ENCODE measurements at places on chromosomes 5 and 9.

- DNase-seq, result no peak
These were observed 3.9 kb downstream of the SETX start for GRCh38 chr9:132350861-132351315.

DNA sequence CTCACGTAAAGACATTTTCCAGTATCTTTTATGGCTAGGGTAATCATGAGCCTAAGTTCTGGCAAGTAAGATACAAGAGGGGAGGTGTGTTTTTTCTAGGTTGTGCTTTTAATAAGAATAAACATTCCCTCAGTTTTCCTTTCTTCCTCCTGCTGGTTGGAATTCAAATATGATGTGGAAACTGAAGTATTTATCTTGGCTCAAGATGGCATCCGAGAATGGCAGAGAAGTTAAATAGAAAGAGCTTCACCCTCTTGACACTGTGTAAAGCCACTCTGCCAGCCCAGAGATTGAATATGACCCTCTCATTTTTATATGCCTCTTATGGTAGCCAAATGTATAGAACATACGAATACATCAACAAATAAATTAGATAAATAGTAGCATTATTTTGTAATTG lies 438.4 kb downstream of the ISL1 start:
- no peak for DNase-seq

GRCh38 chr9:89182369-89182768 lies 3.8 kb upstream of the SHC3 start:
- no peak for DNase-seq

- DNase-seq, result no peak
These were observed 342.2 kb upstream of the SLC30A5 start for GRCh38 chr5:68751661-68752060.

- no peak for DNase-seq
These were observed 74.2 kb upstream of the SPOCK1 start for GRCh38 chr5:137573376-137573775.

- DNase-seq, result no peak
These were observed 1866.7 kb upstream of the C9orf72 start for GRCh38 chr9:29439961-29440360.

GRCh38 chr5:64646169-64646568 lies 44.1 kb upstream of the SHISAL2B start:
- DNase-seq, result no peak

DNA sequence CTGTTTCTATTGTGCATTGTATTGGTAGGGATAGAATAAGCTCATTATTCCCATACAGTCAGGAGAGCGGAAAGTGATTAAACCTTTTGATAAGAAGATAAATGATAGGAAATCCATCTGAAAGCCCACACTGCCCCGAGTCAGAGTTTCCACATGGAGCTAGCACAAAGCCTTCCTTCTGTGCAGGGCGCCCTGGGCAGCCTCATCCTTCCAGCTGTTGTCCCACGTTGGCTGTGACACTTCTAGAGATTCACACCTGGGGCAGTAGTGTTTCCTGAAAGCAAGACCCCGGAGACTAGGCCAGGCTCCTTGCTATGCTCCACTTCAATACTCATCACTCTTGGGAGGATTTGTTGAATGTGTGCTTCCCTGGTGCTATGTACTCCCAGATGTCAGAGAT lies 172.4 kb downstream of the SEMA6A start:
- no peak for DNase-seq

DNA sequence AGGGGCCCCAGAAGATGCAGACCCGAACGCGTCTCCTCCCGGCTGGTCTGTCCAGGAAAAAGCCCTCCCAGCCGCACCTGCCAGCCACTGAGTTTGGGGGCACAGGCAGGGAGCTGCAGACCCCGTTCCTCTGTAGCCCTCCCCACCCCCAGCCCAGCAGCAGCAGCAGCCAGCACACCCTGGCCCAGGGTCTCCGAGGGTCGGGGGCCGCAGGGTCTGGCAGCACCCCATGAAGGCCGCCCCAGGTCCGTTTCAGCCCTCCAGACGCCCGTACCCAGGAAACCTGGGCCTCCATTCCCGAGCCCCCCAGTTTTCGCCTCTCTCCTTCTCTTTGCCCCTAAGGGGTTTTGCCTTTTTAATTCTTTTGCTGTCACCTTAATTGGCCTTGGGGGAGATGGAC lies 19.7 kb downstream of the EXD3 start:
- DNase-seq, result no peak

All from effector CD8-positive, alpha-beta T cell (primary cell).